Gastroesophageal sphincter (tissue), 4 donors: ENCODE measurements at places on chromosomes 7 and 10.
A peak's percentile ranks its signal among the peaks of the same experiment; 100 is the strongest.

GRCh38 chr7:158549176-158549615 lies 38.4 kb downstream of the PTPRN2 start:
- no peak for ATAC-seq

- ATAC-seq, result no peak
Observed at GRCh38 chr10:44334621-44335184, 50.2 kb downstream of the CXCL12 start.

DNA sequence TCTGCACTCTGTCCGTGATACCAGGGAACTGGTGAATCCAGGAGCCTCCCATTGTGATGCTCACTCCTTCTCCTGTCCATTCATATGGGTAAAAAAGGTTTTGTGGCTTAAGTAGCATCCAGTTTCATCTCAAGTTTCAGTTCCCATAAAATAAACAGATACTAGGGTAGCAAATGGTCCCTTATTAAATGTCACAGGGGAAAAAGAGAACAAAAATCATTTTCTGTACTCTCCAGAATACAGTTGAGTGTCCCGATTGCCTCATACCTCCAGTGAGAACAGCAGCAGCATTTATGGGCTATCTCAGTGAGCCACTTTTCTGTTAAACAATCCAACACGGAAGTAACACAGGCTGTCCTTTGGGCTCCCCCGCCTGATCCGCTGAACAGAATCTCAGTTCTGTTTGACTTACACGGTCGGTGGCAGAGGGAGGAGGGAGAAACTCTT lies 179.6 kb downstream of the CELF2 start:
- ATAC-seq, result peak; percentile 50

- ATAC-seq, result no peak
Observed at GRCh38 chr10:47095211-47095610, 184.0 kb downstream of the PTPN20 start.

DNA sequence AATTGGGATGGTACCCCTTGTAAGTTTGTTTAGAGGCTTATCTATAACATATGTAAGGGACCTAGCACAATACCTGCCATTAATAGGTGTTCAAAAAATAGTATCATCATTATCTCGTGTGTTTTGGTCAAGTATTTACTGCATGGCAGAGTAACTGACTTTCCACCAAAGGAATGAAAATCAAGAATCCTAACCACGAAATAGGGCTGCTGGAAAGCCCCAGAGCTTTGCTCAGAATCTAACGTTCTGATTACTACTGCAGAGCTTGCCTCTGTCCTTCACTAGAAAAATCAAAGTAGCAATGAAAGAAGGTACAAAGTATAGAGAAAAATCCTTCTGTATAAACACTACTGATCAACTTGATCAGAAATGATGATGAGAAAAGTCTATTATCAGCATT lies 34.9 kb downstream of the DCLRE1C start:
- no peak for ATAC-seq

GRCh38 chr7:85274454-85274853 lies 87.6 kb upstream of the SEMA3D start:
- ATAC-seq, result no peak

DNA sequence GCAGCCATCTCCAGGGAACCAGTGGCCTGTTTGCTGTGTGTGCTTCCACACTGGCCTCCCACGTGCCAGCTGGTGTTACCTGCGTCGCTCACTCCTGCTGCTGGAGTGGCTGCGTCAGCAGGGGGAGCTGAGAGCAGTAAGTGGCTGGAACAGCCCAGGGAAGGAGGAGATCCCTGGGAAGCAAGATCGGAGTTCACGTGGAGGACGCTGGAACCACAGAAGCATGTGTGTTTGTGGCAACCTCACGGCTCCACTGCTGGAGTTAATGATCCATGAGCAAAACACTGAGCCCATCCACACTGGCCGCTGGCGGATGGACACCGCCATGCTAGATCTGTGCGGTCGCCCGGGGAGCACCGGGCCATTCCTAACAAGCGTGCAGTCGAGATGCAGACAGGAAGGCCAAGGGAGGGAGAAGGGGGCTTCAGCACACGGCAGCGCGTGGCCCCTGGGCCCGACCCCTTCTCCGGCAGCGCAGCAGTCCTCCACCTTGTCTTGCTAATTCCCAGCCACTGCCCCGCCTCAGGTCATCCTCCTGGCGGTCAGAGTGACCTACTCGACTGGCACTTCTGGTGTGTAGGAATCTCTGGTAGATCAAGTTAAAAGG lies 68.5 kb upstream of the EEPD1 start:
- peak; percentile 74 for ATAC-seq

DNA sequence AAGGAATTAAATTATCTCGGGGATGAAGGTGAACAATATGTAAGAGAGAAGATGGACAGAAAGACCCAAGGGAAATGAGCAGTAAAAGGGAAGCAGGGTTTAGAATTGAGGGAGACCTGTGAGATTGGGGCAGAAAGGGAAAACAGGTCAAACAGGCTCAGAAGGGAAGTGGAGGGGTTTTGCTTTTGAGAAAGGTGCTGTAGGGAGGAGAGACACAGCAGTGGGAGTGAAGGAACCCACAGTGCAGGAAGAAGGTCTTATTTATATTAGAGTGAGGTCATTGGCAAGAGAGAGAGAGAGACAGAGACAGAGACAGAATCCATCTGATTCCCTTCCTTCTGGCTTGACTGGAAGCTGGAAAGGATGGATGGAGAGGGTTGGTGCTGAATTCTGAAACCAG lies 3.5 kb upstream of the TCAF1 start:
- ATAC-seq, result no peak

DNA sequence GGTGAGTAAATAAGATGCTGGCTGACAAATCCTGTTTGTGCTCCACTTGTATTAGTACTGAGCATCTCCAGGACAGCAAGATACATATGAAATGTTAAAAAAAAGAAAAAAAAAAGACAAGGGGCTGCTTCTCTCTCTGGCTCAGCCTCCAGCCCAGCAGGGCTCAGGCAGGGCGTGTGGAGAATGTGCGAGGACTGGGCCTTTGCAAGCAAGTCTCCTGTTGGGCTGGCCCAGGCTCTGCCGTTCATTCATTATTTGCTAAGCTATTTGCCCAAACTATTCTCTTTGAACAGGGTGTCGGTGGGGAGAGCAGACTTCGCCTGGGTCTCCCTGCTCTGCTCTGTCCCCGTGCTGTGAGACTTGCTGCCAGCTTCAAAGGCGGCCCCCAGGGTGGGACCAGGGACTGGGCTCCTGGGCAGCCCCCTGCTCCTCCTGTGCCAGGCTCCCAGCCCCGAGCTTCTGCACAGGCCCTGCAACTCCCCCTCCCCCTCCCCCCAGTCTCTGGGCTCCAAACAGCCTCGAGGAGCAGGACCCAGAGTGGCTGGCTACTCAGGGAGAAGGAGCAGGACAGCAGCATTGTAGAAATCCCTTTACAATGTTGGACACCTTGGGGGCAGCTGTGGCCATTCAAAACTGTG lies 25.6 kb upstream of the MGMT start:
- no peak for ATAC-seq

DNA sequence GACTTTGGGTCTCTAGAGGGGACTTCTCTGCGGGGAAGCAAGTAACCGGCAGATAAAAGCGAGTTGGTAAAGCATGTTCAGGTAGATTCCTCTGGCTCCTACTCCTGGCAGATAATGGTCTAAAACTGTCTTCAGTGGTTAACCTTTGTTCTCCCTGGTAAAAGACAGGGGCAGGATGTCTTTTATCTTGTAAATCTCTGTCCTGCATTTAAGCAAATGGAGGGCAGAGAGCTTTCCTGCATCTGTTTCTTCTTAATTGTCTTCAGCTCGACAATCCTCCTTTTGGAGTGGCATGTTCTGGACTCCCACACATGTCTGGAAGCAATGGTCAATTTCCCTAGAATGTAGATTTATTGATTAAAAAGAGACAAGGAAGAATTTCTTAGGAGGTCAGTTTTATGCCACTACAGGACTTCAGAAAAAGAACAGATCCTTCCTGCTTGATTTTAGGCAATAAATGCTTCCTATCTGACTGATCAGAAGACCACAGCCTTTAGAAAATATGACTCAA lies 16.6 kb downstream of the C7orf33 start:
- ATAC-seq, result no peak

GRCh38 chr7:81680120-81680519 lies 89.7 kb downstream of the HGF start:
- no peak for ATAC-seq

- no peak for ATAC-seq
Observed at GRCh38 chr7:88183051-88183450, 36.8 kb downstream of the SRI start.

- ATAC-seq, result no peak
Observed at GRCh38 chr10:49310460-49310859, 11.5 kb downstream of the C10orf71 start.

- no peak for ATAC-seq
Observed at GRCh38 chr7:23394488-23395171, 75.7 kb downstream of the IGF2BP3 start.

GRCh38 chr10:44923611-44924010 lies 12.5 kb downstream of the TMEM72 start:
- no peak for ATAC-seq

DNA sequence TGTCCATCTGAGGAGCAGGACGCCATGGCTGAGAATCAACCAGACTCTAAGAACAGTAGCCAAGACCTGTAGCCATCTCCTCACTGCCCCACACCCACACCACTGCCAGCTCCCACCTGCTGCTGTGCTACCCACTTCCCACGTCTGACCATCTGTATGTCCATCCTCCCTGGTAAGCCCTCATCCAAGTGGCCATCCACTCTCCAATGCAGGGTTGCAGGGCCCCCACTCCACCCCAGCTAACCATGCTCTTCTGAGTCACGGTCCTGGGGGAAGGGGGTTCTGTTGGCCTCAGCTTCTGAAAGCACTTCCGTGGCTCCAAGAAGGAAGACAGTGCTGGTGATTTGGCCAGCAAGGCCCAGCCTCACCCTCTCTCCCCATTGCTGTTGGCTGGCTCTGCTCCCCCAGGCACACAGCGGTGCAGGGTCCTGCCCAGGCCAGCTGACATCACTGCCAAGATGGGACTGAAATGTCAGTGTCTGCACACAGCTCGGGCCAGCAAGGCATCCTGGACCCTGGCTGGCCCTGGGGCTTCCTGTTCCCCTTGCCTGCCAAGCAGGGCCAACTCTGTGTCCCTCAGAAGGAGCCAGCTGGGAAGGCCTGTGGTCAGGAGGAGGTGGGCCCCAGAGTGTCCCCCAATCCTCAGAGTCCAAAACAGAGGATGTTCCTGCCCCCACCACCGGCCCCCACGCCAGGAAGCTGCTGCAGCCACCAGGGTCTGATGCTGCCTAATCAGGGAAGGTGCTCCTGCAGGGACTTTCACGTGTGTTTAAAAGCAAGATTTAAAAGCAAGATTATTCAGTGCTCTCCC lies 17.5 kb downstream of the RASGEF1A start:
- ATAC-seq, result peak; percentile 16

GRCh38 chr7:11332865-11333228 lies 359.2 kb downstream of the PHF14 start:
- ATAC-seq, result no peak

DNA sequence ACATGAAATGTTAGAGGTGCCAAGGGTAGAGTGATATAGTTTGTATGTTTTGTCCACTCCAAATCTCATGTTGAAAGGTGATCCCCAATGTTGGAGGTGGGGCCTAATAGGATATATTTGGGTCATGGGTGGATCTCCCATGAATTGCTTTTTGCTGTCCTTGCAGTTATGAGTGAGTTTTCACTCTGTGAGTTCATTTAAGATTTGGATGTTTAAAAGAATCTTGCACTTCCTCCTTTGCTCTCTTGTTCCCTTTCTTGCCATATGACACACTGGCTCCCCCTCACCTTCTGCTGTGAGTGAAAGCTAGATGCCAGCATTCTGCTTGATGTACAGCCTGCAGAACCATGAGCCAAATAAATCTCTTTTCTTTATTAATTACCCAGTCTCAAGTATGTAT lies 269.2 kb downstream of the ZWINT start:
- no peak for ATAC-seq

- ATAC-seq, result no peak
Observed at GRCh38 chr7:145339319-145339718, 503.5 kb upstream of the TPK1 start.

DNA sequence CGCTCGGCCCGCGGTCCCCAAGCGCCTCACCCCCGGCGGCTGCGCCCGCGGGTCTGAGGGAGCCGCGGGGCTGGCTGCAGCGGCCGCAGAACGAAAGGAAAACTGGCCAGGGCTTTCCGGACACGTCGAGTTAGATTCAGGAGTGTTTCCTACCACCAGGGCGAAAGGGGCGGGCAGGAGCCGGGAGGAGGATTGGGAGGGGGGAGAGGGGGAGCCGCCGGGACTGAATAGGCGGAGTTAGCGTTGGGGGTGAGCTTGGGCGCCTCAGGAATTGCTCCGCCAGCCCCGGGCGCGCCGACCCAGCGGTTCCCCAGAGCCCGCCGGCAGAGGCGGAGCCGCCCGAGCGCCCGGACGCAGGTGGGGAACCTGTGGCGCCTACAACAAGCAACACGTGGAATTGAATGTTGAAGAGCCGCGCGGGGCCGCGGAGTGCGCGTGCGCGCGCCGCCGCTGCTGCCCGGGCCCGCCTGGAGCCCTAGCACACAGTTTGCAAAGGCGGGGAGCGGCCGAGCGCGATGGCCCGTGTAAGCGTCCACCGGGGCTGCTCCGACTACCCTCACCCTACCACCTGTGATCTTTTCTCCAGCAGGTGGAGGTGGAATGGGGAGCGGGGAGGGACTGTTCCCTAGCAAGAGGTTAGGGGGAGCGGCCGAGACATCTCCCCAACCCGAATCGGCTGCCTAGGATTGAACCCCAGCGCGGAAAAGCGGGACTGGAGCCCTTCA lies at the start of gene CADPS2:
Gene CADPS2 (minus strand): TSS at position 104 of the 725 bp plus-strand sequence. CDS start 123 bp downstream, outside the sequence.
- peak; percentile 92 for ATAC-seq

- ATAC-seq, result peak; percentile 25
Observed at GRCh38 chr7:46178661-46179060, 257.6 kb upstream of the IGFBP3 start.

GRCh38 chr7:155566011-155566836 lies 19.9 kb upstream of the CNPY1 start:
- ATAC-seq, result no peak

DNA sequence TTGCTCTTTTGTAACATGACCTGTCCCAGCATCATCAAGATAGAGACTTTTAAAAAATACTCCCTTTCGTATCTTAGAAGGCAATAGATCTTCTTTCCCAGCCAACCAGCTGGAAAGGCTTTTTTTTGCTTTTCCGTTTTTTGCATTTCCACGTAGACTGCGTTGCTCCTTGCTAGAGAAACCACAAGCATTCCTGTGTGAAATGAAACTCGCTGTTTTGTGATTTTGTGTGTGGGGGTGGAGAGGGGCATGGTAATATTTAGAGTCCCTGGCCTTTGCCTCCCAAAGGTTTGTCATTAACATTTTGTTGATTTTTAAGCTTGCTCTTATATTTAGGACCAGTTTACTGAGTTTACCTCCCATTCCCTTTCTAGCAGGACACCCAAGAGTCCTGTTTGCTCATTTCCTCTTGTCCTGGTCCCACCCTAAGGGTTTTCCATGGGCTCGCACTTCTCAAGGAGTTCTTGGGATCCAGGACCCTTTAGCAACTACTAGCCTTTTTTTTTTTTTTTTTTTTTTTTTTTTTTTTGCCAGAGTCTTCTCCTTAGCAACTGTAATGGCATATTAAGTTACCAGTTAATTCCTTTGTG lies 243.6 kb downstream of the BICC1 start:
- ATAC-seq, result no peak

- no peak for ATAC-seq
Observed at GRCh38 chr7:21671859-21672258, 129.0 kb downstream of the DNAH11 start.

- ATAC-seq, result no peak
Observed at GRCh38 chr7:149753375-149754233, 19.8 kb downstream of the ZNF467 start.
